CD14-positive monocyte (primary cell): ENCODE measurements at places on chromosomes 6 and 20.

DNA sequence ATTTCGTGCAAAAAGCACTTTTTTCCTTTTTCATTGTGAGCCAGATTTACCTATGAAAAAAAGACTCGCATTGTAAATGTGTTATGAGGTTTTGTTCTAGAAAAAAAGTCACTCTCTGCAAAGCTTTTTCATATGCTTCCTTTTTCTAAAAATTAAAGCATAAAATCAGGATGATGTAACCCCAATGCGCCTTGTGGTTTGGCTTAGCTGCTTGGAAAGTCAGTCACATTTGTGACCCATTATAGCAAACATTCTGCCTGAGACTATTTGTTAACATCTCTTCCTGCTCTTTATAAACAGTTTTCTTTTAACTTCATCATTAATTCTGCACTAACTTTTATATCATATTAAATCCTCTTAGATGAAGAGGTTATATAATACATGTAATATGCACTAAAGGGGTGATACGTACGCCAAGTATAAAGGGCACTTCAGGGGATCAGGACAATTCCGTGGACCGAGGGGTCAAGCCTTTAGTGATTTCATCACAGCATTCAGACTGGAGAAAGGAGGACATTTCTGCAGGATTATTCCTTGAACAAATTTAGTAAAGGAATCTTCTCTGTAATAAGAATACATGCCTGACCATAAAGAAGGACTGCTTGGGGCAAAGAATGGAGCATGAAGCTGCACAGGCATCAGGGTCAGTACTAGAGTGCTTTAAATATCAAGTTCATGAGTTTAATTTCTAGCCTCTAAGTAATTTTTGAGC lies 48.1 kb upstream of the SMLR1 start:
- no peak for DNase-seq

GRCh38 chr20:37846573-37846972 lies 56.4 kb upstream of the VSTM2L start:
- DNase-seq = no peak

GRCh38 chr20:45406260-45407066 lies 1.6 kb upstream of the DBNDD2 start:
- no peak for DNase-seq

DNA sequence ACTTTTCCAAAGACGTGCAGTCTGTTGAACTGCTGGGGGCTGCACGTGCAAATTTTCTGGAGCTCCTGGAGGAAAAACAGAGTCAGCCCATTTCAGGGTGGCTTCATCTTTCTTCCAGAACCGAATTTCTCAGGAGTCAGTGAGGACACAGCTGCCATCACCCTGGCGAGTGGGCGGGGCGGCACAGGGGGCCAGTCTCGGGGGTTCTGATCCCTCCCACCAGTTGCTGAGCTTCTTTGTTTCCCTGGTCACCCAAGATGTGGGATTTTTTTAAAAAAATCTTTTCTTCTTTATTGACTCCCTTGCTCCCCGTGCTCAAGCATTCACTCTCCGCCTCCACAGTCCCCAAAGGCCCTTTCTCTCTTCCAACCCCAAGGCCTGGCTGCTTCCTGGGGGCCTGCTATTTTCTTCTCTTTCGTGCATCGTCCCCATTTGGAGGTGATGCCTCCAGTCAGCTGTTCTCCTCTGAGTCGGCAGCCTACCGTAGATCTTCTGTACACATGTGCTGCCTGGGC lies 8.9 kb downstream of the C6orf118 start:
- no peak for DNase-seq

- no peak for DNase-seq
These were observed 87.2 kb upstream of the EDN1 start for GRCh38 chr6:12203001-12203400.

GRCh38 chr20:36562724-36563123 lies 10.7 kb upstream of the TGIF2 start:
- no peak for DNase-seq

DNA sequence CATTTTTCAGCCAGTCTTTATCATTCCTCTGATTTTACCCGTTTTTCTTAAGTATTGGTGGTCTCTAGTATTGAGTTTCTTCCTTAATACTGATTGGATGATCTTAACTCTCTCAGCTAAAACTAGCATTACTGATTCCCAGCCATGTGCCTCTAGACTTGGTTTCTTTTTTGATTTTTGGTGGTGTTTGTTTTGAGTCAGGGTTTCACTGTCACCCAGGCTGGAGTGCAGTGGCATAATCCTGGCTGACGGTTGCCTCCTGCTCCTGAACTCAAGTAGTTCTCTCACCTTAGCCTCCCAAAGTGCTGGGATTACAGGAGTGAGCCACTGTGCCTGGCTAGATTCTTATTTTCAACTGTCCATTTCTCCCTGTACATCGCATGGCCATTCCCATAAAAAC lies 24.9 kb downstream of the DPPA5 start:
- no peak for DNase-seq

DNA sequence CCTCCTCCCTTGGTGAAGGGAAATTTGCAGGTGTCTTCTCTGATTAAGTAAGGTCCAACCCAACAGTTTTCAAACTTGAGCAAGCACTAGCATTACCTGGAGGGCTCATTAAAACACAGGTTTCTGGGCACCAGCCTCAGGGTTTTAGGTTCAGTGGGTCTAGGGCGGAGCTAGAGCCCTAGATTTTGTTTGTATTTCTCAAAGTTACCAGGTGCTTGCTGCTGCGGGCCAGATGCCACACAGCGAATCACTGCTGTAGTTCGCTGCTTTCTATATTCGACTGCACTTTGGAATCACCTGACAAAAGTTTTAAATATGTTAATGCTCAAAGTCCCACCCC lies 869 bp downstream of the COL21A1 start:
- no peak for DNase-seq

DNA sequence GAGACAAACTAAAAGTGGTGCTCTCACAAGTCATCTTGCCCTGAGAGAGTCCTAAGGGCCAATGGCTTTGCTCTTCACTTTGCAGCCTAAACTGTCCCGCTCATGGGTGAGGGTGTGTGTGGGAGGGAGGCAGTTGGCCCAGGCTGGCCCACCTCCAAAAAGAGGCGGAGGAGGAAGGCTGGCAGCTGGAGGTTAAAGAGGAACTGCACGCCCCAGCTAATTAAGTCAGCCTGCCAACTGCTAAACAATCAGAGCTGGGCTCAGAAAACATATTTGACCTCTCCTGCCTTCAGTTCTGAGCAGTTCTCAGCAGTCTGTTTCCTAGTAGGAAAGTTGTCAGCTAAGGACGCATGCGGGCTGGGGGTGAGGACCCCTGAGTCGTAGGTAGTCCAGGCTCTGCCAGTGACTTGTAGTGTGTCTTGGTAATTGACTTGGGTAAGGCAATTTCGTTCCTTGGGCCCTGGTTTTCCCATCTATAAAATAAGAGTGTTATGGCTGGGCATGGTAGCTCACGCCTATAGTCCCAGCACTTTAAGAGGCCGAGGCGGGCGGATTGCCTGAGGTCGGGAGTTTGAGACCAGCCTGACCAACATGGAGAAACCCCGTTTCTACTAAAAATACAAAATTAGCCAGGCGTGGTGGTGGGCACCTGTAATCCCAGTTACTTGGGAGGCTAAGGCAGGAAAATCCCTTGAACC lies 17.0 kb downstream of the GSS start:
- peak; percentile 50 for DNase-seq

GRCh38 chr6:162014069-162014811 lies 713.3 kb downstream of the PRKN start:
- DNase-seq = no peak

- DNase-seq = no peak
These were observed 1.9 kb downstream of the FOXA2 start for GRCh38 chr20:22582386-22582963.

GRCh38 chr20:56422824-56423189 lies 10.7 kb downstream of the CASS4 start:
- no peak for DNase-seq

- no peak for DNase-seq
These were observed 88.2 kb downstream of the KCNB1 start for GRCh38 chr20:49394264-49394663.

DNA sequence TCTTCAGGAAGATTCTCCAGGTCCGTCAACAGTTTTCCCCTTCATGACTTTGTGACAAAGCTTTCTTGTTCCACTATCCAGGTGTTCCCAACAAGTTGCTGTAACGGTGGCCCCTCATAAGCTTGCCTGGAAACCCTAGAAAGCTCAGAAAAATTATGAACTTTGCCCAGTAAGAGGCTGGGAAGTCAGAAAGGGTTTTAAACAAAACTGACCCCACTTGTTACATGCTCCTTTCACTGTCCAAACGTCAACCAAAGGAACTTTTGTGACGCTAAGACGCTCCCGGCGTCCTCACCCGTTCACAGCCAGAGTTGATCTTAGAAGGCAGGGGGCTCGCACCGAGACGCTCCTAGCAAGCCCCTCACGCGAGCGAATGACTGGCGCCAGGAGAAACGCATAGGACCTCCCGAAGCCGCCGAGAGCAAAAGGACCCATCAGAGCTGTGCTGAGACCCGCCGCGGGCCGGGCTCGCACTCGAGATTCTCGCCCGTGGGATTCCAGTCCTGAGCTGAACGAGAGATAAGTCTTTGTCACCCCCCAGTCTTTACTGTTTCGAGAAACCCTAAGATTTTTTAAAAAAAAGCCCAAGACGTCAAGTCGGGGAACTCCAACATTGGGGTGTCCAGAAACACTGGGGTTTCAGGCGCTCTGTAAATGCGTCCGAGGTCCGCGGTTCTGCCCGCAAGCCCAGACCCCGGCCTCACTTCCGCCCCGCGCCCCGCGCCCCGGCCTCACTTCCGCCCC lies 544 bp upstream of the ACAT2 start:
- no peak for DNase-seq

- no peak for DNase-seq
These were observed 8.5 kb downstream of the ENPP4 start for GRCh38 chr6:46138281-46138680.

DNA sequence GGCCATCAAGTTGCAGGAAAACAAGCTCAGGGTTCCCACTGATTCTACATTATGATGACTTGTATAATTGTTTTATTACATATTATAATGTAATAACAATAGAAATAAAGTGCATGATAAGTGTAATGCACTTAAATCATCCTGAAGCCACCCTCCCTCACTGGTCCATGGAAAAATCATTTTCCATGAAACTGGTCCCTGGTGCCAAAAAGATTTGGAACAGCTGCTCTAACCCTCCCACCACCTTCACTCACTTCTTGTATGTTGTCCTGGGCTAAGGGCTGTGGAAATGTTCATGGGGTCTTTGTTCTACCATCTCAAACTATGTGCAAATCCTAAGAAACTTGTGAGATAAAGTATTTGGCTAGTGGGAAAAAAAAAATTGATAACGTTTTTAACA lies 133.8 kb downstream of the LRRC1 start:
- no peak for DNase-seq

DNA sequence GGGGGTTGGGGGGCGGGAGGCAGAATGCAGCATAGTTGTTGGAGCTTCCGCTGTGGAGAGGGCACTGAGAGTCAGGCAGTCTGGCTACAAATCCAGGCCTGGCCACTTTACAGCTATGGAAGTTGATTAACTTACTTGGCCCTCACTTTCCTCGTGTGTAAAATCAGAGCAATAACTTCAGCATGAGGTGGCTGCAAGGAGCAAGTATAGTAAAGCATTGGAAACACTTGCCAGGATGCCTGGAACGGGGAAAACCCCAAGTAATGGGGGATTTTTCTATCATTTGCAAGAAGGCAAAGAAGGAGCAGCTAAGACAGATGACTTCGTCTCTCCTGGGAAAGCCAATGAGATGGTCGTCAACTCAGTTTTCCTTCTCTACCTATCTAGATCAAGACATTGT lies 35.8 kb downstream of the AGPAT4 start:
- DNase-seq = no peak

DNA sequence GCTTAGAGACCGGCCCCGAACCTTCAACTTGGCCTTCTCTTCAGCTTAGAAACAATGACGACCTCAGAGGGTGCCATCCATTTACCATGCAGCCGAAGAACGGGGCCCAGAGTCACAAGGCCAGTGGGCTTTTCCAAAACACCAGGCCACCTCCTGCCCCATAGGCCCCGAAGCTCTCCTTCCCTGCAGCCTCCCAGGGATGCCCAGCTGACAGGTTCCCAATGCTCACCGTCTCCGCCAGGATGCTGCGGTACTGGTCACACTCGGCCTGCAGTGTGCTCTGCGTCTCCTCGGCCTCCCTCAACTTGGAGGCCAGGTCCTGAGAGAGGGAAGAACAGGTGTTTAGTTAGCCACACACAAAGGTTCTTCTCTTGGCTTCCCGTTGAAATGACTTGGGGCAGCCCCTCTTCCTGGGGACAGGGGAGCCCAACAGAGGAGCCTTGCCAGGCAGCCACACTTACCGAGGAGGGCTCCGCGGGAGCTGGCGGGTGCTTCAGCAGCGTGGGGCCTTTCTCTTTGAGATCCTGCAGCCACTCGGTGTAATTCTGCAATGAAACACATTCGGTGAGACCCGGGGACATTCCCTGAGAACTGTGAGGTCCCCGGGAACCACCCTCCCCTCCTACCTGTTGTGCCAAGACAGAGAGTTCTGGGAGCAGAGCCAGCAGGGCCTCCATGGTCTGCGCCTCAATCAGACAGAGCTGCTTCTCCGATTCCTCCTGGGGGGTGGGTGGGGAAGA lies 51.5 kb downstream of the DSTN start:
- no peak for DNase-seq

DNA sequence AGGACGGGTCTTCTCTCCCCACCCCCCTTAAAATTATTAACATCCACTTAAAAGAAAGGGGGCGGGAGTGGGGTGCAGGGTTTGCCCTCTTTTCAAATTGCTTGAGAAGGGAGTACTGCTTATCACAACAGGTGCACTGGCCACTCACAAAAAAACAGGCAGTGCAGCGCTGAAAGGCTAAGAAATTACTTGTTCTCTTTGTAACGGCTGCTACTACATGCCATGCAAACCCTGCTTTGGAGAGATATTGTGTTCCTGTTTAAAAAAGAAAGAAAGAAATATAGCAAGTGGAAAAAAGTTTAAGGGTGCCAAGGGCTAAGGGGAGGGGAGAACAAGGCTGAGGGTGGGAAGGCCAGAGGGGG lies 312.7 kb upstream of the JARID2 start:
- DNase-seq = no peak

DNA sequence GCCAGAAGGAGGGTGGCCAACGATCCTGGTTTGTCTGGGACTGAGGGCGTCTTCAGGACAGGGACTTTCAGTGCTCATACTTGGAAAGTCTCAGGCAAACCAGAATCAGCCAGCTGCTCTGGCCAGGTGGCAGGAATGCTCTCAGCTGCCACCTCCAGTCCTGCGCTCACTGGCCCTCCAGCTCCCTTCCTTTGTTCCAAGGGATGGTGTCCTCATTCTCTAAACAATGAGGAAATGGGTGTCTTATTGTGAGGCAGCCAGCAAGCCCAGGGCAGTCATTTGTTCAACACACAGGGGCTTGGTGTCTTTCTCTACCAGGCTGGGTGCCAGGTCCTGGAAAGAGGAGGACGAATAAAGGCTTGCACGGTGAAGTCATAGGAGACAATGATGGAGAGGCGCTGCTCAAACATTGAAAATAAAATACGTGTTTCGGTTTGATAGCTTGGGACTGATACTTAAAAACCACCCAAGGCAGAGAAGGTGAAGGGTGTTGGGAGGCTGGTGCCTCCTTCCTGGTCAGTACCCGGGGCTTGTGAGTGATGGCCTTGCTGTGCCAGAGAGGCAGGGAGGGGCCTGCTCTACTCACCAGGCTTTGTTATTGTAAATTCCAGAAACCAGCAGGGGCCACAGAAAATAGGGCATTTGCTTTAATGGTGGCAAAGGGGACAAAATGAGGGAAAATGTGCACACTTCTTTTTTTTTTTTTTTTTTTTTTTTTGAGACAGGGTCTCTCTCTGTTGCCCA lies 11.3 kb upstream of the TMEM181 start:
- no peak for DNase-seq

- no peak for DNase-seq
These were observed 23.3 kb downstream of the NPEPL1 start for GRCh38 chr20:58715801-58716475.
